ENCODE measurements at places on chromosomes 12 and 14. TPM values are rescaled to one million over a fixed set of nuclear protein-coding genes. Genes with fewer than 3 reads are reported as not detected.

CLEC2A gene
- total RNA-seq, result not detected

KRT80 gene
- total RNA-seq, result 12.2 TPM

DNA sequence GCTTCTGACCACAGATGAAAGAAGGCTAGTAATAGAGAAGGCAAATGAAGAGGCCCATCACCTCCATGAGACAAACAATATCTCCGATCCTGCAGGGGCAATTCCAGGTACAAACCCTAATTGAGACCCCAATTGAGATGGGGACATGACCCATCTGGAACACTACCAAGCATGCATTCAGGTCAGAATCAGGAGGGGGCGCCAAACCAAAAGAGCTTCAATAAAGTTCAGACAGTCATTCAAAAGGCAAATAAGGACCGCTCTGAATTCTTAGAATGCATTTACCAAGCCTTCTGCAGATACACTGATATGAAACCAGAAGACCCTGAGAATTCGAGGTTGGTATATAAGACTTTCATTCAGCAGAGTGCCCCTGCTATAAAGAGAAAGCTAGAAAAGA, 10.2 kb upstream of the EDDM3B start:
- DNase-seq, result peak; percentile 32

DNA sequence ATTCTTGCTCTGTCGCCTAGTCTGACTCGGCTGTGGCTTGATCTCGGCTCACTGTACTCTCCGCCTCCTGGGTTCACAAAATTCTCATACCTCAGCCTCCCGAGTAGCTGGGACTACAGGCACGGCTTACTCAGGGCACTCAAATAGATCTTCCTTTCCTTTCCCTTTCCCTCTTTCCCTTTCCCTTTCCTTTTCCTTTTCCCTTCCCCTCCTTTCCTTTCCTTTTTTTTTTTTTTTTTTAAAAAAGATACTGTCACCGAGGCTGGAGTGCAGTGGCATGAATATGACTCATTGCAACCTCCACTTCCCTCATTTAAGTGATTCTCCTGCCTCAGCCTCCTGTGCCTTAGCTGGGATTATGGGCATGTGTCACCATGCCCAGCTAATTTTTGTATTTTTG, 86.0 kb downstream of the AEBP2 start:
- DNase-seq, result no peak

- peak; percentile 94 for DNase-seq
These were observed 360.4 kb downstream of the MED13L start for GRCh38 chr12:115916910-115917668.

GRCh38 chr12:127194176-127194575, 1072.8 kb upstream of the TMEM132C start:
- DNase-seq, result no peak

DNA sequence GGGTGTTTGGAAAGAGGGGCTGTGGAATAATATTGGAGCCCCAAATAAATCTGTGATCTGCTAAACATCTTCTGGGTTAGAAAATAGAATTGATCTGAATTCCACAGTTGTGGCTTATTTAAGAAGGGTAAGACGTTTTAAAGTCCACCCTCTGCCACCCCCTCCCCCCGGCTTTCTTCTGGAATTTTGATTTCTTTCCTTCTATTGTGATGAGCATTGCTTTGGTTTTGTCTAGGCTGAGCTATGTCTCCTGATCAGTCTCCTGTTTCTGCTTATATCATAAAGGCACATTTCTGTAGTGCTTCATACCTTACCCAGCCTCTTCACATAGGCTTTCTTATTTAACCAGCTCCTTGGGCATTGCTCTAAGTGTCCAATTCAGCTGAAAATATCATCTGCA, 77.3 kb upstream of the SLC38A2 start:
- DNase-seq, result no peak

DNA sequence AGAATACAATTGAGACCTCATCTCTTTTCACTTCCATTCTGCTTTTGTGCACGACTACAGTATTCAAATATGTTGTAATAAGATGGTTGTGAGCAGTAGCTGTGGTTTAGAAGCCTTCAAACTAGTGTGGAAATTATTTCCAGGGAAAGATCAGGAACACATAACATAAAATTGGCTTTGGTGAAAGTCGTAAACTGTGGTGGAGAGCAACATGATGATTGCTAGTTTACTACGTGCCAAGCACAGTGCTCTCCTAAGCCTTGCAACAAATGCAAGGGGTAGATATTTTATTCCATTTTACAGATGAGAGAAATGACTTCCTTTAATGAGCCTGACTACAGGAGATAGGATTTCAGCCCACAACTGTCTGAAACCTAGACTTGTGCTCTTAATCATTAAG, 172.4 kb upstream of the LMNTD1 start:
- DNase-seq, result no peak

GRCh38 chr12:27807063-27807703, 27.1 kb upstream of the MANSC4 start:
- DNase-seq, result no peak

- no peak for DNase-seq
These were observed 196.6 kb downstream of the EGLN3 start for GRCh38 chr14:33754261-33754660.

DNA sequence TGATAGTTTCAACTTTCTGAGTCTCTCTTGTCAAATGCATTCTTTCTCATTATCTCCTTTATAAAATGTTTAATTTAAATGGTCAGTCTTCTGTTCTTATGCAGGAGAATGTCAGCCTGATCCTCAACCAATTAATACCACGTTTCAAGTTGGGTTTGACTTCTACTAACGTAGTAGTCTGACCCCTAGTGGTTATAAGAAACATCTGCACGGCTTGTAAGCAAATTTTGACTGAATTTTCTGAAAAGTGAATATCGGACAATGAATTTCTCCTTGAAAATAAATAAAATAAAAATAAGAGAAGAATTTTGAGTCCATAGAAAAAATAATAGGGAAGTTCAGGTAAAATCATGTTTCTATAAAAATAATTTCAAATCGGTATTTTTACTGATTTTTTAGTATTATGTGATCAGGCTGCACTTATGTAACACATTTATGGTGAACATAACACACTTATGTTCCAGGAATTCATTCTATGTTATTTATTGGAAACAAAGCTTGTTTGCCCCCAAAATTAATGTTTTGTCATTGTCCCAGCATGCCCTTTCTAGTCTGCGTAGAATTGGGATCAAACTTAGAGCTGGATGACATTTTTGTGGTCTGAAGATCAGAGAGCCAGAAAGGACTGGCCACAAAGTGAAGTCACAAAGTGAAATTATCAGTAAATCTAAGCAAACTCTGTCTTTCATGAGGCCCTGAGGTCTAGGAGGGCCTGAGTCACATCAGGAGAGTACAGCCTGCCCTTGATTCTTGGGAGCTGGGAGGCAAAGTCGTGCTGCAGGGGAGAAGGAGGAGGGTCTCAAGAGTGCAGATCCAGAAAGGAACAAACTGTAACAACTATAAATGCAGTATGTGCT, 101.2 kb upstream of the STXBP6 start:
- DNase-seq, result no peak

Measured in upper lobe of left lung (tissue), 6 donors.